Vagina (tissue), 2 donors: ENCODE measurements at places on chromosomes 5 and 9. TPM values are rescaled to one million over a fixed set of nuclear protein-coding genes. Genes with fewer than 3 reads are reported as not detected.
A peak's percentile ranks its signal among the peaks of the same experiment; 100 is the strongest.

HAVCR1 gene
- not detected for total RNA-seq

TAS2R1 gene
- total RNA-seq = not detected

INSL4 gene
- total RNA-seq = not detected

CACNA1B gene
- total RNA-seq = 0.74 TPM

EMB gene
- 10.1 TPM for total RNA-seq

PRUNE2 gene
- total RNA-seq = 75.6 TPM

ARSI gene
- 4.7 TPM for total RNA-seq

NPR2 gene
- 17.2 TPM for total RNA-seq

GRM6 gene
- not detected for total RNA-seq

IL9 gene
- not detected for total RNA-seq

RNF208 gene
- total RNA-seq = 0.98 TPM

RBM22 gene
- total RNA-seq = 30.2 TPM

STK32A gene
- 1.5 TPM for total RNA-seq

DNA sequence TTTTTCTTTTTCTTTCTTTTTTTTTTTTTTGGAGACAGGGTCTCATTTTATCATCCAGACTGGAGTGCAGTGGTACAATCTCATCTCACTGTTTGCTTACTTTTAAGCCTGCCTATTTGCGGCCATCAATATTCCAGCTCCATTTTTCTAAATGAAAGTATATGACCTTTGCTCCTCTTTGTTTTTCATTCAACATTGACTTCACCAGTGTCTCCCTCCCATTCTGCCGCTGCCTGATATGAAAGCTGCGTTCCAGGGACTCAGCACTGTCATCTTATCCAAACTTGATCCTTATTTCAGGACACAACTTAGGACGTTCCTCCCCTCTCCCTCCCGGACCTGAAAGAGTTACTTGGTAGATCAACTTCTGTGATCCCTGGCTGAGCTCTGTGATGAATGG, 73.6 kb downstream of the LRRC70 start:
- no peak overlapping the region for H3K4me3 ChIP-seq
- no peak overlapping the region for H3K27ac ChIP-seq
- H3K36me3 ChIP-seq = no peaks in the 10 kb centered on the region
- H3K4me1 ChIP-seq = no peaks in the 10 kb centered on the region
- H3K27me3 ChIP-seq = no peaks in the 10 kb centered on the region
- no peak for DNase-seq

DNA sequence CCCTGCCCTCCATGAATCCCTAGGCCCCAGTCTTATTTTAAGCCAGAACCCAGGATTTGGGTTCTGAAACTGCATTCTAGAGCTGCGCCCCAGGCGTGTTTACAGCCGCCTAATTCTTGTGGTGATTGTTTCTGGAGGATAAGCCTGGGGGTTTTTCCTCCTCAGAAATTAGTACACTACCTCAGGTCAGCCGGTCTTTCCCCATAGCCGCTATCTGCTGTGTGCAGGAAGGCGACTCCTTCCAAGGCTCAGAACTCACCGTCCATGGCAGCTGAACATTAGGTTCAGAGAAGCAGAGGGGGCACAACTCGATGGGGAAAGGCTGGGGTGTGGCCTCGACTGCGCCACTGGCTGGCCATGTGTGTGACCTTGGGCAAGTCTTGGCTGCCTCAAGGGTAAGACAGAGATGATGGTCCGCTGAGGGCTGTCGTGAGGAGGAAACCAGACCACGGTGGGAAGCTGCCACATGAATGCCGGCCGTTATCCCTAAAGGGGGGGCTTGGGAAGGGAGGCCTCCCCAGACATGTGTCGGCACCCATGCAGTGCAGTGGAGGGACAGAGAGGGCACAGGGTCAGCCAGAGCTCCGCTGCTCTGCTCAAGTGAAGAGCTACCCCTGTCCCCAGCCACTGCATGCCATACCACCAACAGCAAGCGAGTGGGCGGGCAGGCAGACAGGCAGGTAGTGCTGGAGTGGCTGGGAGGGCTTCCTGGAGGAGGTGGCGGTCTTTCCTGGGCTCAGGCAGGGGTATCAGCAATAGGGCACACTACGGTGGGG, 28.9 kb downstream of the SHB start:
- no peak overlapping the region for H3K4me3 ChIP-seq
- H3K27me3 ChIP-seq = no peaks in the 10 kb centered on the region
- H3K4me1 ChIP-seq = peaks cover 85% of the 10 kb centered on the region
- no peaks in the 10 kb centered on the region for H3K36me3 ChIP-seq
- H3K27ac ChIP-seq = no peak overlapping the region

GRCh38 chr9:81628897-81629296, 60.5 kb downstream of the TLE1 start:
- H3K4me3 ChIP-seq = no peak overlapping the region
- no peak overlapping the region for H3K27ac ChIP-seq
- DNase-seq = no peak
- H3K36me3 ChIP-seq = no peaks in the 10 kb centered on the region

GRCh38 chr9:134885001-134885678, 4.5 kb downstream of the FCN2 start:
- no peaks in the 10 kb centered on the region for H3K4me1 ChIP-seq
- H3K36me3 ChIP-seq = no peaks in the 10 kb centered on the region
- no peak for DNase-seq

GRCh38 chr5:172106511-172107356, 81.3 kb downstream of the STK10 start:
- peak overlapping the region; percentile 26 for H3K4me3 ChIP-seq
- H3K36me3 ChIP-seq = peaks cover 3% of the 10 kb centered on the region
- no peaks in the 10 kb centered on the region for H3K27me3 ChIP-seq
- no peak for DNase-seq
- H3K4me1 ChIP-seq = peaks cover 49% of the 10 kb centered on the region

DNA sequence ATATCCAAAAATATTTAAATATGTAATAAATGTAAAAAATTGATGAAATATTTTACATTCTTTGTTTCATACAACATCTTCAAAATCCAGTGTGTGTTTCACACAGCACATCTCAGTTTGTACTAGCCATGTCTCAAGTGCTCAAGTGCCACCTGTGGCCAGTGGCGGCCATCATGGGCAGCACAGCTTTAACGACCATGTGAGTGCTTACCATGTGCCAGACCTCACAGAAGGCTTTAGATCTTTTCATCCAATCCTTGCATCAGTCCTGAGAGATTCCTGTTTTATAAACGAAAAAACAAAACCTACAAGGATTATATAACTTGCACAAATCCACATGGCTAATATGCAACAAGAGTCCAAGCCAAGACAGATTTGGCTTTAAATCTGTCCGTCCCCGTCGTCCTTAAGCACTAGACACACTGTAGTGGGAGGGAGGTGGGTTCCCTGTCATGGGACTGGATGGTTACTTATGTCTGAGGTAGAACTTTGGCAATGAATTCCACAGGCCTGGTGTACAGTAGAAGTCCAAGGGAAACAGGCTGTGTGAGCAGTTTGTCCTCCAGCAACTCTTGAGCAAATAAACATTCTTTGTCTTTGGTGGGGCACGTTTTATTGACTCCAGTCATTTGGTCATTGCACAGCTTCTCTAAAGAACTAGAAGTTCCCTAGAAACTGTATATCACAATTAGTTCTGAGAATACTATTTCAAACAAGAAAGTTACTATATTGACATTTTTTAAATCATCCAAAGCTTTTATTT, 25.0 kb upstream of the F2R start:
- H3K36me3 ChIP-seq = no peaks in the 10 kb centered on the region
- no peaks in the 10 kb centered on the region for H3K27me3 ChIP-seq
- no peak overlapping the region for H3K4me3 ChIP-seq
- H3K27ac ChIP-seq = no peak overlapping the region
- DNase-seq = no peak

GRCh38 chr5:136199408-136199807, 6.4 kb upstream of the SMIM32 start:
- H3K36me3 ChIP-seq = no peaks in the 10 kb centered on the region
- no peaks in the 10 kb centered on the region for H3K4me1 ChIP-seq
- no peak overlapping the region for H3K4me3 ChIP-seq
- no peak overlapping the region for H3K27ac ChIP-seq
- no peak for DNase-seq
- H3K27me3 ChIP-seq = no peaks in the 10 kb centered on the region

GRCh38 chr5:153598099-153598498, 107.6 kb downstream of the GRIA1 start:
- no peaks in the 10 kb centered on the region for H3K4me1 ChIP-seq
- H3K27ac ChIP-seq = no peak overlapping the region
- DNase-seq = no peak
- no peaks in the 10 kb centered on the region for H3K27me3 ChIP-seq
- H3K36me3 ChIP-seq = no peaks in the 10 kb centered on the region

GRCh38 chr9:8389531-8389930, 590.0 kb upstream of the DMAC1 start:
- no peaks in the 10 kb centered on the region for H3K36me3 ChIP-seq
- no peak overlapping the region for H3K27ac ChIP-seq

- H3K27ac ChIP-seq = no peak overlapping the region
- H3K4me3 ChIP-seq = no peak overlapping the region
- H3K4me1 ChIP-seq = no peaks in the 10 kb centered on the region
- no peak for DNase-seq
These were observed 24.6 kb downstream of the PDZD2 start for GRCh38 chr5:31663519-31663918.

DNA sequence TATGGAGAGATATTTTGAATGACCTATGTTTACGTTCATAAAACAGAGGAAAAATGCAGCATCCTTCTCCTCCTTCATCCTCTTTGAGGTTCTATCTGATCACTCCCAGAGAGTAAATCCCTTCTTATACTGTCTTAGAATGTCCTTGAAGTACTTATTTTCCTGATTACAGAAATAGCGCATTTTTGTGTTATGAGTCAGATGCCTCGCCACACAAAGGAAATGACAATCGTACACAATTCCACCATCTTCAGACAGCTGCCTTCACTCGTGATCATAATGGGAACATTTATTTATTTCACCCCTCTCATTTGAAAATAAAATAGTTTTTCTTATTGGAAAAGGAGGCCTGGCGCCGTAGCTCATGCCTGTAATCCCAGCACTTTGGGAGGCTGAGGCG, 2.4 kb upstream of the GLT6D1 start:
- no peak overlapping the region for H3K27ac ChIP-seq
- DNase-seq = no peak
- no peaks in the 10 kb centered on the region for H3K4me1 ChIP-seq

GRCh38 chr5:167485061-167485774, 806.2 kb upstream of the WWC1 start:
- no peak overlapping the region for H3K4me3 ChIP-seq
- no peaks in the 10 kb centered on the region for H3K27me3 ChIP-seq
- H3K27ac ChIP-seq = no peak overlapping the region
- H3K36me3 ChIP-seq = no peaks in the 10 kb centered on the region
- no peak for DNase-seq

DNA sequence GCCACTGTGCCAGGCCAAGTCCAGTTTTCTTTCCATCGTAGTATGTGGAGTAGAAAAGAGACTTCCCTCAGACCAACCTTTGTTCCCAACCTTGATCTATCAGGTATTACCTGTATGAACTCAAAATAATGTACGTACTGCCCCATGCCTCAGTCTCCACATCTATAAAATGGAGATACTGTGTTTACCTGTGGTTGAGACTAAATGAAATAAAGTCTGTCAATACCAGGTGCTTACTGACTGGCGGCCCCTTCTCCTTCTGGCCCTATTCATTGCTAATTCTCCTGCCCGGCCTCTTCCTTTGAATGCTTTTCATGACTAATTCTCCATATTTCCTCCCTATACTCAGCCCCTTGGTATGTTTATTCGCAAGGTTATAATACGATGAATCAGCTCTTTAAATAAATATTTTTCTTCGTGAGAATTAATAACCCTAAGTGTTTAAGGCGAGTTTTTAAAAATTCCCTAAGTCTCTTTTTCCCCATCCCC, 89.6 kb upstream of the BASP1 start:
- H3K36me3 ChIP-seq = no peaks in the 10 kb centered on the region
- no peaks in the 10 kb centered on the region for H3K27me3 ChIP-seq
- no peak for DNase-seq
- no peaks in the 10 kb centered on the region for H3K4me1 ChIP-seq
- H3K4me3 ChIP-seq = no peak overlapping the region

- no peak overlapping the region for H3K27ac ChIP-seq
- DNase-seq = no peak
- H3K36me3 ChIP-seq = no peaks in the 10 kb centered on the region
These were observed 36.8 kb downstream of the NSG2 start for GRCh38 chr5:174082286-174082685.

GRCh38 chr5:122323738-122324137, 11.7 kb downstream of the SNCAIP start:
- peaks cover 16% of the 10 kb centered on the region for H3K4me1 ChIP-seq
- H3K27me3 ChIP-seq = no peaks in the 10 kb centered on the region
- no peak overlapping the region for H3K4me3 ChIP-seq
- no peak overlapping the region for H3K27ac ChIP-seq

GRCh38 chr9:106718936-106719335, 144.0 kb upstream of the ZNF462 start:
- no peaks in the 10 kb centered on the region for H3K36me3 ChIP-seq
- H3K4me3 ChIP-seq = no peak overlapping the region
- peaks cover 11% of the 10 kb centered on the region for H3K4me1 ChIP-seq
- H3K27ac ChIP-seq = no peak overlapping the region

- no peaks in the 10 kb centered on the region for H3K4me1 ChIP-seq
- no peak overlapping the region for H3K4me3 ChIP-seq
- DNase-seq = no peak
- H3K27me3 ChIP-seq = no peaks in the 10 kb centered on the region
- no peaks in the 10 kb centered on the region for H3K36me3 ChIP-seq
These were observed 281.4 kb downstream of the DMRT2 start for GRCh38 chr9:1331546-1332038.

GRCh38 chr5:66356011-66356565, 212.0 kb downstream of the SREK1 start:
- no peaks in the 10 kb centered on the region for H3K36me3 ChIP-seq
- H3K4me1 ChIP-seq = no peaks in the 10 kb centered on the region
- H3K27ac ChIP-seq = no peak overlapping the region
- no peaks in the 10 kb centered on the region for H3K27me3 ChIP-seq
- H3K4me3 ChIP-seq = no peak overlapping the region

- H3K4me1 ChIP-seq = peaks cover 20% of the 10 kb centered on the region
- DNase-seq = no peak
- H3K4me3 ChIP-seq = no peak overlapping the region
- no peak overlapping the region for H3K27ac ChIP-seq
- no peaks in the 10 kb centered on the region for H3K27me3 ChIP-seq
- no peaks in the 10 kb centered on the region for H3K36me3 ChIP-seq
These were observed 3.3 kb downstream of the CD274 start for GRCh38 chr9:5453673-5454072.

GRCh38 chr5:73198833-73199592, 26.0 kb downstream of the TMEM174 start:
- H3K4me3 ChIP-seq = no peak overlapping the region
- H3K4me1 ChIP-seq = peaks cover 6% of the 10 kb centered on the region
- no peak for DNase-seq
- H3K27me3 ChIP-seq = no peaks in the 10 kb centered on the region
- no peaks in the 10 kb centered on the region for H3K36me3 ChIP-seq
- no peak overlapping the region for H3K27ac ChIP-seq

GRCh38 chr5:101102506-101102905, 199.4 kb upstream of the ST8SIA4 start:
- no peak overlapping the region for H3K4me3 ChIP-seq
- H3K4me1 ChIP-seq = no peaks in the 10 kb centered on the region
- H3K36me3 ChIP-seq = no peaks in the 10 kb centered on the region
- H3K27me3 ChIP-seq = no peaks in the 10 kb centered on the region
- DNase-seq = no peak

- no peaks in the 10 kb centered on the region for H3K4me1 ChIP-seq
- H3K36me3 ChIP-seq = no peaks in the 10 kb centered on the region
- H3K27ac ChIP-seq = no peak overlapping the region
- DNase-seq = no peak
- H3K27me3 ChIP-seq = no peaks in the 10 kb centered on the region
These were observed 588.9 kb upstream of the TLE4 start for GRCh38 chr9:78982849-78983248.
